ENCODE measurements at places on chromosomes 6 and 20.

GRCh38 chr6:46263707-46264086 lies 92.9 kb upstream of the ENPP5 start:
- no peak for DNase-seq

GRCh38 chr6:9851541-9852380 lies 563.1 kb downstream of the TFAP2A start:
- DNase-seq, result no peak

DNA sequence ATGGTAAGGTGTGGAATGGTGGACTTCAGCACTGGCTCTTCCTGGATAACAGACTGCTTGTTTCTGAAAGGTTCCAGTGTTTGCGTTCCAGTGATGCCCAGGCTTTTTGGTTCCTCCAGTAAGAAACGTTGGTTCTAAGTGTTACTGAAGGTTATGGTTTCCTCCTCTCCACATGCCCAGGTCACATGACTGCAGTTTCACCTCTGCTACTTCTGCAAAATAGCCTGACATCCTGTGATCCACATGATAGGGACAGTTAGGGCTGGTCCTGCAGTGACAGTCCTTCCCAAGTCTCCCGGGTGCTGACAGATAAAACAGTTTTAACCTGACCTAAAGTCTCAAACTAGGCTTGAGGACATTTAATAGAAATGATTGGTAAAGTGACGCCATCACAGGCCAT lies 132.2 kb upstream of the CST7 start:
- DNase-seq, result no peak

DNA sequence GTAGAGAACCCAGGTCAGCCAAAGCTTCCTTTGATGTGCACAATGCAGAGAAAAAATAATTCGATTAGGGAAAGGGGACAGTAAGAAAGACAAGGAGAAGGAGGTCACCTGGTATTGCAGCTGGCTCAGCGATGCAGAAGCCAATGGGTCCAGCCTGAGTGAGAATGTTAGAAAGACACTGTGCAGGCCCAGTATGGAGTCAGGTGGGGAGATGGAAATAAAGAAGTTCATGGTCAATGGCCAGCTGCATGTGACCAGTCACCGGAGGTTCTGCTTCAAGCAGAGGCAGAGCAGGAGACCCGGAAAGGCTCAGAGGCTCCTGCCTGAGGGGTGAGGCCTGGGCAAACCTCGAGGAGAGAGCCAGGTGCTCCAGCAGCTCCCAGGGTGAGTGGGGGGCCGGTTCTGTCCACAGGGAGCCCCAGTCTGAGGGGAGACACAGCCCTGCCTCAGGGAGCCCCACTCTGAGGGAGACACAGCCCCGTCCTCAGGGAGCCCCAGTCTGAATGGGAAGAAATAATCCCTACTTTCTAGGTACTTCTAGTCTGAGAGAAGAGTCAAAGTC lies 51.3 kb downstream of the LRFN2 start:
- DNase-seq, result no peak

- DNase-seq, result no peak
Measured at GRCh38 chr20:49758781-49759180, 45.1 kb upstream of the B4GALT5 start.

- DNase-seq, result no peak
Measured at GRCh38 chr6:94389218-94389617, 969.9 kb upstream of the EPHA7 start.

GRCh38 chr6:43263314-43264178 lies 20.3 kb downstream of the TTBK1 start:
- peak; percentile 92 for DNase-seq

DNA sequence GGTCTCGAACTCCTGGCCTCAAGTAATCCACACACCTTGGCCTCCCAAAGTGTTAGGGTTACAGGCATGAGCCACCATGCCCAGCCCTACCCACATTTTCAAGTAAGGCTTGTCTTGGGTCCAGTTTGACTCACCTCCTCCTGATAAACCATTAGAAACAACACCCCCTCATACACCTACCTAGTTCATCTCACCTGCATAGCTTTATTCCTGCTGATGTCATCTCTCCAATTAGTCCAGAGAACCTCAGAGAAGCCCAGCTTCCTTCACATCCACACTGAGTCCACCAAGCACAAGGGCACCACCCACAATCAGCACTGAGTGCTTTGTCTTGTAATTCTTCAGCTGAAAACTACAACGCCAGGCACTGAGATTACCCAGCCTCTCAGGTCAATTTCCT lies 35.3 kb downstream of the KIF16B start:
- no peak for DNase-seq

GRCh38 chr6:15739353-15739752 lies 76.5 kb upstream of the DTNBP1 start:
- no peak for DNase-seq

Data from lower leg skin (tissue), 4 donors.